ENCODE measurements at places on chromosomes 3 and 15. TPM values are rescaled to one million over a fixed set of nuclear protein-coding genes. Genes with fewer than 3 reads are reported as not detected.

Gene FRMD4B
- 96.7 TPM for total RNA-seq

DNA sequence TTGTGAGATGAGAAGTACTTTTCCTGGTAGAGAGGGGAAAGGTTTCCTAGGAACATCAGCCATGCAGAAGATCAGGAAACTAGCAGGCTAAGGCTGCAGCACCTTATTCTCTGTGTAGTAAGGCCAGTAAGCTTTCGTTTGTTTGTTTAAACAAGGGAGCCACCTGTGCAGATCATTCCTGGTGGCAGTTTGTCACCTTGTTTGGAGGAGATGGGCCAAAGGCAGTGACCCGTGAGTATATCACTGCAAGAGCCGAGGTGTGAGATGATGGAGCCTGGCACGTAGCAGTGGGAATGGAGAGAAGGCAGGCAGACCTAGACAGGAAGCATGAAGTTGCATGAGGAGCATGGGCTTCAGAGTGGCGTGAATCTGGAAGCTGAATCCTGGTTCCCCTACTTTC is 19.6 kb downstream of the ATG7 start:
- no peak for DNase-seq

DNA sequence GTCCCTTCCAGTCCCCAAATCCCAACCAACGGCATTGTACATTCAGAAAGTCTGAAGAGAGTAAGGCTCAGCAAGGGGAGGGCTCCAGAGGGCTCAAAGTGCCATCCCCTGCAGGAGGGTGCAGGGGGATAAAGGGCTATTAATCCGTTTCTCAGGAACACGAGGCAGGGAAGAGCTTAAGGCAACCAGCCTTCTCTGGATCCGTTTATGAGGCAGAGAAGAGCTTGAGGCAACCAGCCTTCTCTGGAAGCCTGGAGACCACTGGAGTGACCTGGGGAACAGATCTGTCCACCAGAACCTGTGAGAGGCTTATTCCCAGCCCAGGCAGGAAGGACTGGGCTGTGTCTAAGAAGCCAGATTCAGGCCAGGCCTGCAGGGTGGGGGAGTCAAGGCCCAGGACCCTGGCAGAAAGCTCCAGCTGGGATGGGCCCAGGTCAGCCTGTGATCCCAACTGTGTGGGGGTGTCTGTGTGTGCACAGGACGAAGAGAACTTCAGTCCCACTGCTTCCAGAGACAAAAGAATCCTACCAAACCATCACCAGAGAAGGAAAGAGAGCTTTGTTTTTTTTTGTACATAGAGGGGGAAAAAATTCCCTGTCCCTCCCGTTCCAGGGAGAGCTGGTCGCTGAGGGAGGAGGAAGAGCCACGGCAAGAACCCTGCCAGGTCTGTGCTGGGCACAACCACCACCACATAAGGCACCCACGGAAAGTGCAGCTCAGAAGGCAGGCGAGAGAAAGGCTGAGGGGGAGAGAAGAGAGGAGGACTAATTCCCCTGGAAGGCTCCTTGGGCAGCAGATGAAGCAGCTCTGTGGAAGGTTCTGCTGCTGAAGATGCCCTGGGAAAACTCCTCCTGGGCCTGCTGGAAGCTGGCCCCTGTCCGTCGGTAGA is 1.6 kb upstream of the ULK3 start:
- no peak for DNase-seq

Gene B3GNT5
- total RNA-seq, result 24.9 TPM

GRCh38 chr3:67357610-67358458 is 296.6 kb downstream of the SUCLG2 start:
- no peak for DNase-seq

DNA sequence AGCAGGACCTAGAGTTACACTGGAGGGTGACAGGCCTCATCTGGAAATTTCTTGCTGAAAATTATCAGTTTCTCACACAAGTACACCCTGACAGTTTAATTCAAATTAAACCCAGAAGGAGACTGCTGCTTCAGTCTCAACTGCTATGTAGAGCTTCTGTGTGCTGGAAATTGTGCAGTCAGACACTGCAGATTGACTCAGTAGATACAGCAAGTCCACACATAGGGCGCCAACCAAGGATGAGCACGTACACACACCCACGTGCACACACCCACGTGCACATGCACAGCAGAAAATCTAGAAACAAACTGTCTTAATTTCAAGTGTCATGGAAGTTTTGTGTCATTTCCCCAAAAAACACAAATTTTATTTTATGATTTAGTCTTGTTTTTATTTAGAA is 192.9 kb downstream of the PDE8A start:
- no peak for DNase-seq

DNA sequence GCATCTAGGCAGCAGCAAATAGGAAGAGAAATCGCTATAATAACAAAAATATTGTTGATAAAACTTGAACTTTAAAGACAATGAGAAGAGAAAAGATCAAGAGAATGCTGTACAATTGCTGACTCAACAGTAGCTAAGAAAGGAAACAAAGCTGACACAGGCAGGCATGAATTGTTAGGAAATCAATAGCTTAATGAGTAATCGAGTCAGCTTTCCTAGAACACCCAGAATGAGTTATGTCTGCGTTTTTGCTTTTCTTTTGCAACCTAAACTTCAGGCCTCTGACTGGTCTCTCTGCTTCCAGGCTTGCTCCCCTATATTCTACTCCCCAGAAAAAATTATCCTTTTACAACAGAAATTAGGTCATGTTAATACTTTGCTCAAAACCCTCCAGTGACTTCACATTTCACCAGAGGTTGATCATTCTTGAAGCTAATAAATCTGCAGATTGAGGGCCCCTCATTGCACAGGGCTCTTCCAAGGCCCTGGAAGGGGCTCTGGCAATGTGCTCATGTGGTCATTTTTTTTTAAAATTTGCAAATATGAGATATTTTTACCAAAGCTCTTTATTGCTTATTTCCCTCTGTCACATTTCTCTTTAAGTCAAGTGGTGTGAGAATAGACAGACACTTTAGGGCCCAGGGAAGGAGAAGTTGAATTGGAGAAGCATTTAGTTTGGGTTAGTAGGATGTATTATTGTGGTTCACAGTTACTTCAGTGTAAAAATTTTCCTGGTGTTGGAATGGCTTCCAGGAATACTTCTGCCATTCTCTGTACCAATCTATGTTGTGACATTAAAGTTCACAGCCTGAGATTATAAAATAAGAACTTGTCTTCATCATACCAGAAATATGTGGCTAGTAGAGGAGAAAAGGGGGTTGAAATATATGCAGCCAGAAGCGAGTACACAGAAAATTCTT is 116.3 kb downstream of the TMCO5A start:
- DNase-seq, result no peak

DNA sequence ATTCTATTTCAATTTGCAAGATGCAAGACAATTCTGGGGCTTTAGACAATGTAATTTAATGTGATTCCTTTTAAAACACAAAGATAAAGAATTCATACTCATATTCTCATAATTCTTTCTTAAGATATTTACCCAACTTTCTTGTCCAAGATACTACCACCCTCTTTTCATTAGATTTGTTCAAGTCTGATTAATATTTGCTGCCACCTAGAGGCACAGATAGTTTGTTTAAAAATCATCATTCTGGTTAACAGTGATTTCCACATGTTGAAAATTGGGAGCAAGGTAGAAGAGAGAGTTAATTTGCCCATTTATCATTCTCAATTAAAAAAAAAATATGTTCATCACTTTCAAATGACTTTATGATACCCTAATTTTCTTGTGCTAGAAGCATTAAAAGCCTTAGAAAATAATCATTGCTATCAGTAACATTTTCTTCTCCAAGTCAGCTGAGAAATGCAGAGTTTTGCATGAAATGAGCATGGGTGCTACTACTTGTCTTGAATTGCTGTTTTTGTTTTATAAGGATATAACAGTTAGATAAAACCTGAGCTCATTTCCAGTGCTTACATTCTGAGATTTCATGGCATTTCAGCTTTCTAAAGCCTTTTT is 11.6 kb downstream of the TAMM41 start:
- DNase-seq, result no peak
